D721Med (cell line): ENCODE measurements at places on chromosomes 13 and 19.

- DNase-seq: no peak
These were observed 15.7 kb downstream of the RANBP3 start for GRCh38 chr19:5961969-5962945.

DNA sequence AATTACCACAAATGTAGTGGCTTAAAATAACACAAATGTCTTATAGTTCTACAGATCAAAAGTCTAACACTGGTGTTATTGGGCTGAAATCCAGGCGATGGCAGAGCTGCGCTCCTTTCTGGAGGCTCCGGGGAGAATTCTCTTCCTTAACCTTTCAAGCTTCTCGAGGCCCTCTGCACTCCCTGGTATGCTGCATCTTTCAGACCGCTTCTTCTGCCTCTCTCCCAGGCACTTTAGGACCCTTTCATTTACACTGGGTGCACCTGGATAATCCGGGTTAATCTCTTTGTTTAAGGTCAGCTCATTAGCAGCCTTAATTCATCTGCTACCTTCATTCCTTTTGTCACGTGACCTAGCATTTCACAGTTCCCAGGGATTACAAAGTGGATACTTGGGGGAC, 211.3 kb upstream of the RFC3 start:
- DNase-seq: no peak

GRCh38 chr13:98493042-98493712, 83.7 kb downstream of the STK24 start:
- no peak for DNase-seq

DNA sequence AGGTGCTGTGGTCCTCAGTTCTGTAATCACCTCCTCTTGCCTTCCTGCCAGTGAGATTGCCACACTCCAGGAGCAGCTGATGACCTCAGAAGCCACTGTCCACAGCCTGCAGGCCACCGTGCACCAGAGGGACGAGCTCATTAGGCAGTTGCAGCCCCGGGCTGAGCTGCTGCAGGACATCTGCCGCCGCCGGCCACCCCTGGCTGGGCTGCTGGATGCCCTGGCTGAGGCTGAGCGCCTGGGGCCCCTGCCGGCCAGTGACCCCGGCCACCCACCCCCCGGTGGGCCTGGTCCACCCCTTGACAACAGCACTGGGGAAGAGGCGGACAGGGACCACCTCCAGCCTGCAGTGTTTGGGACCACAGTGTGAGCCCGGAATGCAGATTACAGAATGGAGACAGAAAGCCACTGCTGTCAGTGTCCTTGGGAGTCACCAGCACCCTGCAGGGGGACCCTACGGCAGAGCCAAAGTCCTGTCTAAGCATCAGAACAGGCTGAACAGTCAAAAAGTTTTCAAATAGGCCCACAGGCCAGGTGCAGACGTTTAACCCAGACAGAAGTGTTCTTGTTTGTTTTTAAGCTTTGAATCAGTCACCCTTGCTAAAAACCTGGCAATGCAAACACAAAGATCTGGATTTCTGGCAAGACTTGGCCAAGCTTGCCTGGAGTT, 4.2 kb downstream of the VMAC start:
- DNase-seq: no peak

- DNase-seq: no peak
These were observed 822 bp upstream of the ZBTB7A start for GRCh38 chr19:4067396-4068046.

- no peak for DNase-seq
These were observed 8.0 kb upstream of the SMARCA4 start for GRCh38 chr19:10952809-10953208.

DNA sequence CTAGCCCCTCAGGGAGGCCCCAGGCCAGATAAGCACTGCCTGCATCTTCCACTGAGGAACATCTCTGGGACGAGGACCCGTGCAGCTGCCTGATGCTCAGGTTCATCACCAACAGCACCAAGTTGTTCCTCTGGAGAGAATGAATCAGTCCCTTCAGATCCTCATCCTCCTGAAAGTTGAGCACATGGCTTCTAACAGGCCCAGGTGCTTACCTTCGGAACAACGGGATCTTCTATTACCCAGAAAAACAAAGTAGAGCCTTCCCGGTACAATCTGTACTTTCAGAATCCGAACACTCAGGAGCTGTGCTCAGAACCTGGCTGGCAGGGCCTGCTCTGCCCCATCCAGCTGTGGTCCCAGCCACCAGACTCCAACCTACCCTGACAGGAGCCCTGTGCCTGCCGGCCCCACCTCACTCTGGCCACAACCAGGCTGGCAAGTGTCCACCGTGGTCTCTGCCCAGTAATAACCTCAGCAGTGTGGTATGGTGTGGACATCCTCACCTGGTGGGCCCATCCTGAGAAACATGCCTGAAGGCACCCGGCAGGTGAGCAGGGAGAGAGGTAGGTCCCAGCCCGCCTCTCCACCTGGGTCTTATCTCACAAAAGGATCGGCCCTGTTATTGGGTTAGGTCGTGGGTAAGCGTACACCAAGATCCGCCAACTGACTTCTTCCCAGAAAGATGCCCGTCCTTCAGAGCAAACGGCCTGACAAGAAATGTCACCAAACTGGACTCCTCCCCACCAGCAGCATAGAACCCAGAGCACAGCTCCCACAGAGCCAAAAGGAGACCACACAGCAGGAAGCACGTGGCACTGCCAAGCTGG, 34.1 kb downstream of the ELL start:
- DNase-seq: no peak

- DNase-seq: no peak
These were observed 9.1 kb downstream of the TLE5 start for GRCh38 chr19:3053218-3053621.

- DNase-seq: no peak
These were observed 96.2 kb downstream of the FGF9 start for GRCh38 chr13:21767032-21767431.

GRCh38 chr13:33199289-33199850, 86.2 kb downstream of the STARD13 start:
- no peak for DNase-seq

GRCh38 chr13:113360446-113360845, 3.5 kb downstream of the GRTP1 start:
- no peak for DNase-seq
